ENCODE measurements at places on chromosomes 7 and 10. TPM values are rescaled to one million over a fixed set of nuclear protein-coding genes. Genes with fewer than 3 reads are reported as not detected.

The PRRT4 gene
- not detected for total RNA-seq

DNA sequence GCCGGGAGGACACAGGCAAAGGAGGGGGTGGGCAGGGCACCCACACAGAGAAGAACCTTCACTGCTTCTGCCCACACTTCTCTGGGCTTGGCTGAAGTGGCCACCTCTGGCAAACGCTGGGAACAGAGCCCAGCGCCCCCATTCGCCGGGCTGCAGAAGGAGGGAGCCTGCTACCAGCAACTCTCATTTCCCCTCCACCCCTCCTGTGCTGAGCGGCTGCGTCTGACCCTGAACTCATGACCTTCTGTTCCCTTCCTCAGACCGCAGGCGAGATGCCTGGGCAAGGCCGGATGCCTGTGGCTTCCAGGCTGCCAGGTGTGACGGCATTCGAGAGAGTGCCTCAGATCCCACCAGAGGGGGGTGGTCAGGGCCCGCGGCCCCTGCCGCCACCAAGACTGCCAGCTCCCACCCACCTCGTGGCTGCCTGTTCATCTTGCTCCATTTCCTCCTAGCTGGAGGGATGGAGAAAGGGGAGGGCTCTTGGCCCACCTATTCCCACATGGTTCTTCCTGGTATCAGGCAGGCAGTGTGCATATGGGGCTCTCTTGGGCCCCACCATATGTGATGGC lies 19.8 kb downstream of the DNAJB12 start:
- peak overlapping the region; percentile 91 for H3K27ac ChIP-seq
- peak; percentile 92 for DNase-seq
- H3K4me3 ChIP-seq = peak overlapping the region; percentile 38
- H3K36me3 ChIP-seq = peaks cover 91% of the 10 kb centered on the region
- no peaks in the 10 kb centered on the region for H3K27me3 ChIP-seq
- peaks cover 77% of the 10 kb centered on the region for H3K4me1 ChIP-seq

The RPEL1 gene
- total RNA-seq = 0.57 TPM

The GPC2 gene
- 3.2 TPM for total RNA-seq

- no peaks in the 10 kb centered on the region for H3K36me3 ChIP-seq
- no peaks in the 10 kb centered on the region for H3K4me1 ChIP-seq
- no peak overlapping the region for H3K27ac ChIP-seq
- DNase-seq = no peak
- no peak overlapping the region for H3K4me3 ChIP-seq
- H3K27me3 ChIP-seq = no peaks in the 10 kb centered on the region
Observed at GRCh38 chr10:75465450-75465827, 34.0 kb downstream of the LRMDA start.
